ENCODE measurements at places on chromosomes 4 and X.

DNA sequence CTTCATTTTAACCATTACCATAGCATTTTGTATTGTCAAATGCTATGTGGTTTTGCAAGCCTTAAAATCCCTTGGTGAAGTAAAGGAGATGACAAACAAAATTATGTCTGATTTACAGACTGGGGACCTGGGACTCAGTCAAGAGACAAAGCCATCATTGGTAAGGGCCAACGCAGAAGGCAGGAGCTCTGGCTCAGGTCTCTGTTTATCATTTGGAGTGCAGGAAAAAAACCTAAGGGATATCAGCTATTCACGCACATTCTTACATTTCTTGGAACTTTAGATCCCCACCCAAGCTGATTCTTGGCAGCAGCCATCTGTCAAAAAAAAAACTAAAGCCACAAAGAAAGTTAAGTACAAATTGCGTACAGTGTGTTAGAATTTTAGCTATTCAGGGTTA, 731.9 kb downstream of the STPG2 start:
- no peak for DNase-seq

GRCh38 chrX:154348646-154349358, 25.6 kb downstream of the FLNA start:
- no peak for DNase-seq

DNA sequence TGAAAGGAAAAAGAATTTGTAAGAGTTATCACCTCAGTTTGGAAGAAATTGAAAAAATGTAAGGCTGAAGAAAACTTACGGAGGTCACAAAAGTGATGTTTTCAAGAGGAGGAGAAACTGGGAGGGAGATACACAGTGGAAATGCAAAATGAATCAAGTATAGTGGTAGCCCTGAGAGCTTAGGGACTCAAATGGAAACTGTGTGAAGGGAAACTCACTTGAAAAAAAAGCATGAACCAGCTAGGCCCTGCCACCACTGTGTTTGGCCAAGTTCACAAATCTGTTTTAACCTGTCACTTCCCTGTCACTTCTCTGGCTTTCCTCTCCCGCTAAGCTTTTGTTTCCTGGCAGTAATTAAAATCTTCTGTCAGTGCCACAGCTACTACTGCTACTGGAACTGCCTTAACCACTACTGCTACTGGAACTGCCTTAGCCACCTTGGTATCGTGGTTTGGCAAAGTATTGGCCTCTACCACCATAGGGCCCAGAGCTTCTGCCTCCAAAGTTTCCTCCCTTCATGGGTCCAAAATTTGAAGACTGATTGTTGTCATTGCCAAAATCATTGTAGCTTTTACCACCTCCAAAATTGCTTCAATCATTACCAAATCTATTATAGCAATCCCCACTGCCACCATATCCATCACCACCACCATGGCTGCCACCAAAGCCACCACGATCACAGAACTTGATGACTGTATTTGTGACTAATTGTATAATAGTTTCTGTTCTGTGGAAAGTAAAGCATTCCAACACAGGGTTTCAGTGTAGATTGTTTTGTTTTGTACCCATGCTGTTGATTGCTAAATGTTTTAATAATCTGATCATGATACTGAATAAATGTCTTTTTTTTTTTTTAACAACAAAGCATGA, 41.5 kb downstream of the SMARCA5 start:
- DNase-seq, result peak; percentile 6

DNA sequence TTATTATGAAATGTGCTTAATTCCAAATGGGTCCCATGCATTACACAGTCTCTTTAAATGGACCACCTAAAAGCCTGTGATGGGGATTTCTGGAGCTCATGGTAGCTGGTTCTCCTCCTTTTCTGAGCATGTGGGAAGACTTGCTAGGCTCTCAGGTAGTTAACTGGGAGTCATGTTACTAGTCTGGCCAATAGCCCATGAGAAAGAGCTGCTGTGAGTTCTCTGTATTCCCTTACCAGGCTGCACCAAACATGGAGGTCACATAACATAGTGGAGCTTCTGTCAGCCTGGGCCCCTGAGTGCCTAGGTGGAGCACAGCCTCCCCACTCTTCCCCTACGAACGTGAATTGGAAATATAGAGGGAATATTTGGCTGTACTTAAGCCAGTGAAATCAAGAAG, 198.4 kb downstream of the MAML3 start:
- no peak for DNase-seq

DNA sequence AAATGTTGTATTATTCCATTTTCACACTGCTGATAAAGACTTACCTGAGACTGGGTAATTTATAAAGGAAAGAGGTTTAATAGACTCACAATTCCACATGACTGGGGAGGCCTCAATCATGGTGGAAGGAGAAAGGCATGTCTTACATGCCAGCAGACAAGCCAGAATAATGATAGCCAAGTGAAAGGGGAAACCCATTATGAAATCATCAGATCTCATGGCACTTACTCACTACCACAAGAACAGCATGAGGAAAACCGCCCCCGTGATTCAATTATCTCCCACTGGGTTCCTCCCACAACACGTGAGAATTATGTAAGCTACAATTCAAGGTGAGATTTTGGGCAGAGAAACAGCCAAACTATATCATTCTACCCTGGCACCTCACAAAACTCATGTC, 2535.1 kb downstream of the ARAP2 start:
- no peak for DNase-seq

DNA sequence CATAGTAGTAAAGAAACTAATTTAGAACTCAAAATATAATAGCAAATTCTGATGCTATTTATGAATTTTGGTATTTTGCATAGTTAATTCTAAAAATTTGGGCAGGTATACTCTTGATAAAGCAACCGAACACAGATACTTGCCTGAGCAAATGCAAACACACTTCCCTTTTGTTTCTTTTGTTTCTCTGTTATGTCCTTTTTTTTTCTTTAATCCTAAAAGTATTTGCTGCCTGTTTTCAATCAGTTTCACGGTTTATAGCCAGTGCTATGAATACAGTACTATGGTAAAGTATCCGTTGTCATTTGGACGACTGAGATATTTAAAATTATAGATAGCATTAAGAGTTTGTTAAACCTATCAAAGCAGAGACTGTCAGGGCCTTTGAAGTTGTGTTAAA, 84.3 kb upstream of the HPRT1 start:
- DNase-seq, result no peak

DNA sequence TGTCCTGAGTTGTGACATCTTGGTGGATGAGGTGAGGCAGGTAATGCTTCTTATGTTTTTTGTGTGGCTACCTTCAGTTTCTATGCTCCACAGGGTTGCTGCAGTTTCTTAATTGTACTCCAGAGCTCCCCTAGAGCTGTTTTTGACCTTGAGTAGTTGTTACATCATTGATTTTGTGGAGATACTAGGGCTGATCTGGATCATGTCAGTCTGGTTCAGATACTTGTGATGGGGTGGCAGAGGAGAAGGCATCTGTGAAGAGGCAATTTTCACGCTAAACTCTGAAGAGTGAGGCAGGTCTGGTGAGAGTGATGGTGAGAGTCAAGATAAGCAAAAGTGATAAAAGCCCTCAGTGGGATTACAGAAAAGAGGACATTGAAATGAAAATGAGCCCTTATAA, 1180.2 kb downstream of the RAPGEF2 start:
- no peak for DNase-seq

- DNase-seq, result no peak
These were observed 189.6 kb downstream of the GPAT3 start for GRCh38 chr4:83725336-83726085.

DNA sequence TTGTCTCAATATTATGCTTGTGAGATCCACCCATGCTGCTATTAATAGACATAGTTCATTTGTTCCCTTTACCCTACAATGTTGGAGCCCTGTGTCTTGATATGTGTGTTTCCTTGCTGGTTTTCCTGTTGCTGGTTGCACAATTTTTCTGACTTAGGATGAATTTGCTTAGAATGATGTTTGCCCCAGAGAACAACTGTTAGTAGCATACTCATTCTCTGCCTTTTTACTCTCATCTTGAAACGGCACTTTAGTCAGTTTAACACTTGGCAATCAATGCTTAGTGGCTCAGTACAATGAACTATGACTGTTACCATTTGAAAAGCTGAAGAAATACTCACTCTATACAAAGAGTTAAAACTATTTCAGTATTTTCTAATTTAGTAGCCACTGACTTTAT, 158.8 kb upstream of the NDST4 start:
- no peak for DNase-seq

DNA sequence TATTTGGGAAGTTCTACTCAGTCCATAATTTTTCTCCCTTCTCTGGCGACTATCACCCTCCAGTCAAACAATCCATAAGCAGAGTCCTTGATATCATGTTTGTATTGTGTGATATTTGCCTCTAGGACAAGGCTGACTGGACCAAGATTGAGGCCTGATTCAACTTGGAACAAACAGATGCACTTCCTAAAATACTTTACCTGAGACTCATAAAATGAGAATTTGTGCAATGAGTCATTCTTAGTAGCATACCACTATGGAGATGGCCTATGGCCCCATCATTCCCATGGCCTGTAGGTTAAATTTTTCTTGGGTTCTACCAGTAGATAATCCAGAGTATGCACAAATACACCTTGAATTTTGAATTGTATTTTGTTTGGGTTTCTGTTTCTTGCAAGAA, 74.2 kb upstream of the DMD start:
- no peak for DNase-seq

DNA sequence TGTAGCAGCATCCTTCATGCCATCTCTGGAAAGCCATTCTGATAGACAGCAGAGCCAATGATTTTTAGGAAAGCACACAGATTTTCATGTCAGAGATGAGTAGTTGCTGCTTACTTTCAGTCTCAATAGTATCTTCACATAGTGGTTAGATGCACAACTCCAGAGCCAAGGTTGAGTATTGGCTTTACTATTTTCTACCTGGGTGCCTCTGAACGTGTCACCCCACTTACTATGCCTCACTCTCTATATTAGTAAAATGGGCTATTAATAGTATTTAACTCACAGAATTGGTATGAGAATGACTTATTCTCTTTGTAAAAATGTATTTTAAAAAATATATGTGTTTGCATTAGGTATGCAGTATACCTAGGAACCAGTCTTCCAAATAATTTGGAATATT, 108.8 kb upstream of the STIM2 start:
- DNase-seq, result no peak

DNA sequence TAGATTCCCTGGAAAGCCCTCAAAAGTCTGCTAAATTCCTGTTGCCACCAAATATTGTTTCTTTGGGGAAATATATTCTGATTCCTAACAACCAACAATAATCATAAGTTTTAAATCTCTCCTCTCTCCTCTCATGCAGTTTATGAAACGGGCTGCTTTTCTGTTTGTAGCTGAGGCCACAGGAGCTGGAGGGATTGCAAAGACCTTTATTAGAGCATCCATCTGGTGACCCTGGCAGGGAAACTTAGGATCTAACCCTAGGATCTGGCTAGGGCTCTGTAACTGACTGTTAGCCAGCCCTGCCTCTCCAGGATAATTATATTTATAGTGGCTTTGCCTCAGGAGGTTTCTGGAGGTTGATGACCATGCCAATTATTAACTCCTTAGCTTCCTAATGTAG, 56.9 kb downstream of the SMAD1 start:
- DNase-seq, result no peak

- no peak for DNase-seq
These were observed 1.8 kb downstream of the NLGN4X start for GRCh38 chrX:6226596-6227452.

GRCh38 chrX:24014388-24015018, 12.5 kb downstream of the KLHL15 start:
- DNase-seq, result no peak
